ENCODE measurements at places on chromosomes 16 and 17.
A peak's percentile ranks its signal among the peaks of the same experiment; 100 is the strongest.

GRCh38 chr17:49987681-49988441 lies 7.2 kb downstream of the DLX3 start:
- DNase-seq = no peak

DNA sequence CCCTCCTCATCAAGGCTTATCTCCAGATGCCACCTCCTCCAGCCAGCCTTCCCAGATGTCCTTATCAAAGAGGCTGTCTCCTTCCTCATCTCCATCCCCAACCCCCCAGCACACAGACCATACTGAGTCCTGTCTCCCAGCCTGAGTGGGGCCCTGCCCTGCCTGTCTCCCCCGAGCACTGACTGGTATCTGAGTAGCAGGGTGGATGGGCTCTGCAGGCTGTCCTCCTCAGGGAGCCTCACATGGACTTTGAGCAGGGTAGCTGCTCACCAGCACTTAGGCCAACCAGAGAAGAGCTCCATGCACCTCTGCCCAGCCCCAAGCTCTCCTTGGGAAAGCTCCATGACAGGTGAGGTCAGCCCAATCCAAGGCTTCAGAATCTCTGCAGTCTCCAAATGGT lies 20.0 kb upstream of the ITGA3 start:
- DNase-seq = no peak

- no peak for DNase-seq
Observed at GRCh38 chr17:64685705-64686104, 23.6 kb upstream of the SMURF2 start.

GRCh38 chr16:81703177-81704155 lies 75.6 kb upstream of the PLCG2 start:
- DNase-seq = peak; percentile 87

- DNase-seq = no peak
Observed at GRCh38 chr17:49746791-49747490, 17.0 kb downstream of the FAM117A start.

DNA sequence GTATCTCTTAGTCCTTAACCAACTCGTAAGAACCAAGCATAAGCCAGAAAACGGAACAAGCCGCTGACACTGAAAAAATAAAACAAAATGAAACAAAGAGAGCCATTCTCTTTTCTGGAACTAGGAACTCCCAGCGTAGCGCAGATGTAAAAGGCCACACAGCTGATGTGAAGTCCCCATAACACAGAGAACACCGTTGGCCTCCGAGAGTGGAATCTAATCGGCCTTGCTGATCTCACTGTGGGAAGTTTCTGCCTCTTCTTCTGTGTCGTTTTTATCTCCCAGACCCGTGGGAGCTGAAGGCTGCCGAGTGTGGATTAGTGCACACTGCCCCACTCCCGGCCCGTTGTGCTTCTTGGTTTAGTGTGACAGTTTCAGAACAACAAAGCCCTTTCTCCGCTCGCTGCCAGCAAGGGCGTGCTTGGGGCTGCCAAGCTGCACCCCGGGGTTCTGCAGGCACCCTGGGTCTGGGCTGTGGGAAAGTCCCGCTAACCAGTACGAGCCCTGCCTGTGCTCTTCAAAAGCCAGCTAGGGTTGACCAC lies 21.7 kb downstream of the TTYH2 start:
- DNase-seq = no peak

DNA sequence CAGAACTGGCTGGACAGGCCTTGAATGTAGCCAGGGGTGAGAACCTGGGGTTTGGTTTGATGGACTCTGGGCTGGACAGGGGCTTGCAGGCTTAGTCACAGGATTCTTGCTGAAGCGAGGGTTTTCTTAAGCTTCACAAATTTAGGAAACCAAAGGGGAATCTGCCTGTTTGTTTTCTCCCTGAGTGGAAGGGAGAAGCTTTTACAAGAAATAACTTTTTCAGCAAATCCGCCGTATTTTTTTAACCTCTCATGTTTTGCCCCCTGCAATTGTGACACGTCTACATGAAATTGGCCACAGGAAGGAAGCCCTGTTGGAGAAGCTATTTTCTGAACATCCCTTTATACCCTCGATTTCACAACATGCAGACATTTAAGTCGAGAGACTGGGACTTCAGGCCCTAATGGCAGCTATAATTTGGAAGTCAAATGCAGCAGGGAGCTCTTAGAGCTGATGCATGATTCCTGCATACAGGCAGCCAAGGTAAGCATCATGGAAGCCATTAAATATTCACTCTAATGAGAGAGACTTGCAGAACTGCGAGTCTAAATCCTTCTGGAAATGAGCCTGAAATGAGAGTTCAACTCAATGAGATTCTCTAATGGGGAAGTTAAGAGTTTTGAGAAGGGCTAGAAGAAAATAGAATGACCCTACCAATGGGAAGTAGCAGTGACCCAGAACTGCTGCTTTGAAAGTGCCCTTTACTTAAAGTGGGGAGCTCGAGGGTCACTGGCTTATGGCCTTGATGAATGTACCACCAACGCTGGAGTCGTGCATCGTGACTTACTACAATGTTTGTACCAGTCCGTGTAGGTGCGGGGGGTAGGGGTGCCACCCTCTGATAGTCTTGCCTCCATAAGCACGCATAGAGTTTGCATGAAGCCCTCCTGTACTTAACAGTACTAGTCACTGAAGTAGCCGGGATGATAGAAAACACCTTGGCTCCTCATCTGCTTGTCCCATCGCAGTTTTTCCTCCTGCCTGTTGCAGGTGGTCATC lies 45.1 kb upstream of the IRF8 start:
- DNase-seq = no peak

- DNase-seq = peak; percentile 48
Observed at GRCh38 chr17:59001158-59001814, 105.4 kb downstream of the TRIM37 start.

DNA sequence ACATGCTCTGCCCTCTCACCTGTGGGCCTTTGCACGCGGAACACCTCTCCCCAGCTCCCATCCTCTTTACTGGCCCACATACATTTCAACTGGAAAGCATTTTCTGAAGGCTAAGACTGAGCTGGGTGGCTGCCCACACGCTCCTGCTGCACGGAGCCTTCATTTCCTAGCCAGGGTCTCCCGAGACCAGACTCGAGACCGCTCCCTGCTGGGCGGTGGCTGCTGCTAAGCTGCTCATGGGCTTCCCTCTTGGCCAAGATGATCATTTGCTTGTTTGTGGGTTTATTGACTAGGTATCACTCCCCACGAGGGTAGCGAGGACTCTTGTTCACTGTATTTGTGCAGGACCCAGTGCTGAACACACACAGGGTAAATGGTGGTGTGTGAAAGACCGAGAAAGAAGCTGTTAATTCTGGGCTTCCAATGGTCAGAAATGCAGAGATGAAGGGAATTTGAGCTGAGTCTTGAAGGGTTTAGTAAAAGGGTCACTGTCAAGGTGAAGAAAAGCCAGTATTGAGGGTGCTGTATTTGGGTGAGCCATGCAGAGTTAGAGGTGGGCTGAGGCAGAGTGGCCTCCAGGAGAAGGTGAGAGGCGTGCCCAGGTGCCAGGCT lies 907 bp downstream of the TRAPPC2L start:
- peak; percentile 34 for DNase-seq

DNA sequence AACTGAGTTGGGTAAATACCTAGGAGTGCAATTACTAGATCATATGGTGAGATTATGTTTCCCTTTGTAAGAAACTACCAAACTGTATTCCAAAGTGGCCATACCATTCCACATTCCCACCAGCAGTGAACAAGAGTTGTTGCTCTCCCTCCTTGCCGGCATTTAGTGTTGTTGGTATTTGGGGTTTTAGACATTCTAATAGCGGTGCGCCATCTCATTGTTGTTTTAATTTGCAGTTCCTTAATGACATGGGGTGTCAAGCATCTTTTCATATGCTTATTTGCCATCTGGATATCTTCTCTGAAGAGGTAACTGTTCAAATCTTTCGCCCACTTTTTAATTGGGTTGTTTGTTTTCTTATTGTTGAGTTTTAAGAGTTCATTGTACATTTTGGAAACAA lies 164.2 kb upstream of the LHX1 start:
- no peak for DNase-seq

GRCh38 chr17:7882068-7882467 lies 6.5 kb upstream of the CHD3 start:
- no peak for DNase-seq

DNA sequence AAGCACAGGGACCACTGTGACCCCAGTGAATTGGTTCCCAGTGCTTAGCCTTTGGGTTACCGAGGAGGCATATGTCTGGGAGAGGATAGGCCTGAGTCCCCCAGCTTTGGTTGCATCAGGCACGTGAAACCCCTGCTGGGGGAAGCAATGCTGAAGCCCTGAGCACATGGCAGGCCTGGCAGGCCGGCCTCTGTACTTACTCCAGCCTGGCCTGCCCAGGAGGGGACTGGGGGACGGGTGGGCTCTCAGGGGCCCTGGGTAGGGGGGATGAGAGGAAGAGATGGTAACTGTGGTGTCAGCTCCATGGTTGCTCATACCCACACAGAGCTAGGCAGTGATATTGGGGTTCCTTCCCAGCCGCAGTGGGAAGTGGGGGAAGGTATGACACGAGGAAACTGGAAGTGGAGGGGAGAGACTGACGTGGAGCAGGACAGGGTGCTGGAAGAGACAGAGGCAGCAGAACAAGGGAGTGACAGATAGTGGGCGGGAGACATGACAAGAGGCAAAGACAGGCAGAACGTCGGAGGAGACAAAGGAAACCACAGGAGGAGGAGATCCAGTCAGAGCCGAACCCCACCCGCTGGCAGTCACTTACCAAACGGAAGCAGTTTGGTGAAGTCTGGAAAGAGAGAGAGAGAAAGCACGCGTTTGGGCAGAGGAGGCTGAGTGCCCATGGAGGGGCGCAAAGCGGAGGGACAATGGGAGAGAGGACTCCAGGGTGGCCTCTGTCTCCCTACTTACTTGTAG lies 9.1 kb downstream of the TMEM208 start:
- no peak for DNase-seq

DNA sequence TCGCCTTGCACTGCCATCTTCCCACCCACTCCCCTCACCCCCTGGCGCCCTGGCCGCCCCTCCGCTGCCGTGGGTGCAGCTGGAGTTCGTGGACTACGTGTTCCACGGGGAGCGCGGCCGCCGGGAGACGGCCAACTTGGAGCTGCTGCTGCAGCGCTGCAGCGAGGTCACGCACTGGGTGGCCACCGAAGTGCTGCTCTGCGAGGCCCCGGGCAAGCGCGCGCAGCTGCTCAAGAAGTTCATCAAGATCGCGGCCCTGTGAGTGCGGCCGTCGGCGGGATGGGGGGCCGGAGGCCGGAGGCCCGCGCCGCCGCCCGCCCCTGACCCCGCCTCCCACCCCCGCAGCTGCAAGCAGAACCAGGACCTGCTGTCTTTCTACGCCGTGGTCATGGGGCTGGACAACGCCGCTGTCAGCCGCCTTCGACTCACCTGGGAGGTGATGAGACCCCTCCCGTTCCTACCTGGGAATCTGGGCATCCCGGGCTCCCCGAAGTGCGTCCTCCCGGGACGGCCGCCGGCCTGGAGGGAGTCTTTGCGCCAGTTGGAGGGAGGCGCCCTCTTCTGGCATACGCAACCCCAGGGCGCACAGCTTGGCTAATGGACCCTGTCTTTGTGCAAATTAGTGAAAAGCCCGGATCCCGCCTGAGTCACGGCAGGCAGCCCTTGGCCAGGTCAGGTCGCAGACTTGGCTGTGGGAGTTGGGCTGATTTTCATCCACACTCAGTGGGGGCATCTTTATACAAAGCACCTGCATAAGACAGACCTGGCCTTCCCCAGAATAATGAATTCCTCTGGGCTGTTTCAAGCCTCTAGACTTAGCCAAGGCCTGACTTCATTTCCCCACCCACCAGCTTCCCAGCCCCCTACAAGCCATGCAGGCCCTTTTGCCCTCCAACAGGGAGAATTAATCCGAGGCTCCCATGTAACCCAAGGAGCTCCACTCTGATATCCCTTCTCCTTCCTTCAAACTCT lies 14.3 kb downstream of the RAPGEFL1 start:
- no peak for DNase-seq

DNA sequence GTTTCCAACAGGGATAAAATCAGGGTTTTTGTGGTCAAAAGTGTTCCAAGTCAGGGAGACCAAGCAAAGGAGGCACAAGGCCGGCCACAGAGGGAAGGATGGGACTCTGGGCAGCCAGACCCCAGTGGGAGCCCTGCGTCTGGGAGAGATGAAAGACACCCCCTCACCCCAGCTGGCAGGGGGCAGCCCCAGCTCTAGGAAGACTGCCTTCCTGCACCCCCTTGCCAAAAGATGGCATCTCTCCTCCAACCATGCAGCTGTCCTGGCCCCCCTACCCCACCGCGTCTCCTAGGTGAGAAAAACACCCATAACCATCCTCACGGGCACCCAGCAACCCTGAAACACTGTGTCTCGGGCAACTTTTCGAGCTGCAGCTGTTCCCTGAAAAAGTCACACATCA lies 51.3 kb downstream of the CUEDC1 start:
- no peak for DNase-seq

DNA sequence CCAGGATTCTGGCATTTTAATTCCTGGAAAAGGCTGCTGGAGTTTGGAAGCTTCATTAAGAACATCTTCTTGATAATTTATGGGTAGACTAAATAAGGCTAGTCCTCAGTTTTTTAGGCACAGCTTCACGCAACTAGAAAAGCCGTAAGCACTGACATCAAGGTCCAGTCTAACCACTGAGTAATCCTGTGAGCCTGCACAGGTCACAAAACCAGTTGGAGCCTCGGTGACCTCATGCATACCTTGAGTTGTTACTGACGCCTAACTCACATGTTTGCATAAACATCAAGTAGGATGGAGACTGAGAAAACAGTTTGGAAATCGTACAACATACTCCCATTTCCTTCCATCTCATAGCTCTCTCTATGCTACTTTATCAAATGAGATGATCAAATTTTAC lies 63.8 kb upstream of the RCVRN start:
- DNase-seq = peak; percentile 14

GRCh38 chr17:75326226-75326848 lies 37.1 kb upstream of the SLC25A19 start:
- no peak for DNase-seq

- no peak for DNase-seq
Observed at GRCh38 chr17:76923491-76923890, 55.3 kb downstream of the MGAT5B start.

- DNase-seq = no peak
Observed at GRCh38 chr17:47649972-47650524, 329 bp downstream of the KPNB1 start.

DNA sequence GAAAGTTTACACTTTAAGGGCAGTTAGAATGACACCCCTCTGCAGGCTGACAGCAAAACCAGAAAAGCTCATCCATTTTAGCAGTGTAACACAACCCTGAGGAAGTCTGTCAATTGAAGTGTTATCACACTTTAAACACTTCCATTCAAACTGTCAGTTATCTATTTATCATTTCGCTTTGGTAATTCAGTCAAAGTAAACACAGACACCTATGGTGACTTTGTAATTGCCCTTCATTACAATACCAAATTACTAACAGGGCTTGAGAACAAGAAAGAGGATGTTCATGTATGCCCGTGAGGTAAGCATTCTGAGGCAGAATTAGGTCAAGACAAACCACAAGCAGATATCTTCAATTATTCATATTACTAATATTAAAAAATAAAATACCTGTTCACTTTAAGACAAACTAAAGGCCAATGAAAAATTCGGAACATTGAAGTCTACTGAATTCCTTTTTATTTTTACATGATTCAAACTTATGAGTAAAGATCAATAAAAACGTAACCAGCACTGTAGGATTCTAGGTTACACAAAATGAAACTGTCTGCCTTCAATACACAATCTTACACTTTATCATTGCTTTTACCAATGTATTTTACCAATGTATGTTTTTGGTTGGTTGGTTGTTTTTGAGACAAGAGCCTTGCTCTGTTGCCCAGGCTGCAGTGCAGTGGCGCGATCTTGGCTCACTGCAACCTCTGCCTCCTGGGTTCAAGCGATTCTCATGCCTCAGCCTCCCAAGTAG lies 57.1 kb downstream of the BRIP1 start:
- no peak for DNase-seq

- DNase-seq = no peak
Observed at GRCh38 chr16:63067141-63067540, 1030.9 kb upstream of the CDH8 start.
